Iris pigment epithelial cell (primary cell): ENCODE measurements at places on chromosomes 2 and 18.

DNA sequence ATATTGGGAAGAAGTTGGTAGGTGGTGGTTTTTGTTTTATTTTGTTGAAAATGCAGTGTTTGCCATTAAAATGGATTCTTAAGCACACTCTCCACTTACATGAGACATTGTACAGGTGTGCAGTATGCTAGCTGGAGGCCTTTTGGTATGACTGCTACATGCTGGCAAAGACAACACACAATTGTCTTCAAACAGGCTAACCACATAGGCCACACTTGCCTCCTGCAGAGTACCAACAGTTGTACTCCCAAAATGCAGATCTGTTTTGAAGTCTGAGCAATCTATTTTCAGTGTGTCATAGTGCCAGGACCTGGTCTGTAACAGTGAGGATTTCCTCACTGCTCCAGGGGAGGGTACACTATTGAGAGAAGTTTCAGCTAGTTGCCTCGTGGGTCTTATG is 213.6 kb downstream of the ZRANB3 start:
- no peak for DNase-seq

- DNase-seq: no peak
Observed at GRCh38 chr2:35790292-35790691, 565.3 kb upstream of the CRIM1 start.

- no peak for DNase-seq
Observed at GRCh38 chr2:156339110-156339847, 6.8 kb upstream of the NR4A2 start.

GRCh38 chr2:236841389-236841788 is 244.3 kb upstream of the COPS8 start:
- no peak for DNase-seq

- no peak for DNase-seq
Observed at GRCh38 chr2:75553935-75554531, 6.7 kb downstream of the EVA1A start.

GRCh38 chr2:216606551-216607276 is 26.5 kb upstream of the IGFBP2 start:
- no peak for DNase-seq

DNA sequence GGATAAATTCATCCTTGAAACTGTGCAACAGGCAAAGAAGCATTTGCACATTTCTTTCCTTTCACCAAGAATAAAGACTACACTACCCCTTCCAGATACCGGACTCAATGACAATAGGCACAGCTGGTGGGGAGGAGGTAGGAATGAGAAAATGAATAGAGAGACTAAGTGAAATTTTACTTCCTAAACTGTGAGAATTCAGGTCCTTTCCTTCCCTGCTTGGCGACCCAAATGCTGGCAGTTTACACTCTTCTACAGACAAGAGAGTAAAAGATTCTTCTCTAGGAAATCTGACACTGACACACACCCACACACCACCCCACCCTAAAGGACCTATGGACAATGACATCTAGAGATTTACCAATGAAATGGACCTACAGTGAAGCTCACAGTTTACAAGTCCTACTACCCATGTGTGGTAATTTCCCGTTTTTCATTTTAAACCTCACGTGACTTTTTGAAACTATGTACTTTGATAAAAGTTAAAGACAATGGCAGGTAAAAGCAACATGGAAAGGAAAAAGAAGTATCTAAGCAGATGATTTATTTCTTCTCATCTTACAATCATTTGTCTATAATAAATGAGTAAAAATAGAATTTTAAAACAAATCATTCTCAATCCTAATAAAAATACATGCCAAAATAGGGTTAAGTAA is 27.9 kb downstream of the REV1 start:
- no peak for DNase-seq

- DNase-seq: no peak
Observed at GRCh38 chr2:29874745-29875144, 46.6 kb downstream of the ALK start.

DNA sequence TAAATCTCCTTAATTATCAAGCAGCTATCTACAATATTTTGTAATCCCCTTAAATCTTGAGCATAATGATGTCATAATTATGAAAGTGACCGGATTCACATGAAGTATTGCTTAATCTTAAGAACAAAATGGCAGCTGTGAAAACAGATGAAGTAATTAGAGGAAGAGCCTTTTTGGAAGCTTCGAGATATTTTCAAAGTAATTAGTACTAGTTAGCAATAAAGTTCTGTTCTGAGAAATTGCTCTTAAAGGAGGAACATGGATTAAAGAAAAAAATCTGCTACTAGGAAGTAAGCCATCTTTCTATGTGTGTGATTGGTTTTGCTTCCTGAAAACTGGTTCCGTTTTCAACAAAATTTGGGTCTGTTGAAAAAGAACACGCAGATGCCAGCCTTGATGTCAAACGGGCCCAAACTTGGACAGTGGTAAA is 18.3 kb downstream of the CLUL1 start:
- DNase-seq: no peak

- DNase-seq: no peak
Observed at GRCh38 chr2:127101756-127102477, 5.0 kb downstream of the BIN1 start.

DNA sequence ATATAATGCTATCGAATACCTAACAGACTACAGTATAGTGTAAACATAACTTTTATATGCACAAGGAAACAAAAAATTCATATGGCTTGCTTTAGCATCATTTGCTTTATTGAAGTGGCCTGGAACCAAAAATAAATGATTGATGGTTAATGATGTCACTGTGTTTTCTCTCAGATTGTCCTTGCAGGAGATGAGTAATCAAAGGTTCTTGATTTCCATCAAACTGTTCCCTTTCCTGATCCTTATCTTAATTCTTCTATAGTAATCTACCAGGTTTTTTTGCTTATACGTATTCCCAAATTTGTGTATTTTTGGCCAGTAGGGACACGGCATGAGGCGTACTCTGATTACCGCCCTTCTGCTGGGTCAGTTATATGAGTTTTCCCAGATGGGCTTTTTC is 104.9 kb upstream of the CXCR4 start:
- no peak for DNase-seq

DNA sequence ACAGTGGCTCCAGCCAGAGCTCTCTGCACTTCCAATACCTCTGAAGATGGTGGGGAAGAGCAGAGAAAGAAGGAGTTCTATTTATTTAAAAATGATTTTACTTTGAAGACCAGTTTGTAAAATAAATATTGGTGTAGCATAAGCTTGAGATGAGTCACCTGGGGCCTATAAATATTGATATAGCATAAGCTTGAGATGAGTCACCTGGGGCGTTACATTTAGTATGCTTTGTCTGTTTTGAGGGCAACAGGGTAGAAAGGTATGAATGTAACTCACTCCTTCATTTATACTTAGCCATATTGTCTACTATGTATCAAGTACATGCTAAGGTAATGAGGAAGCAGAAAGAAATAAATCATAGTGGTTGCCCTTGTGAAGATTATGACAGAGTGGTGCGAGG is 7.7 kb upstream of the SULT1C4 start:
- DNase-seq: peak; percentile 40
